Activated CD8-positive, alpha-beta memory T cell treated with anti-CD3 and anti-CD28 coated beads, Interleukin-2, amount 10 ng/mL, durations not matched to agents 7 days and 5 days (primary cell): ENCODE measurements at places on chromosomes 12 and 14. TPM values are rescaled to one million over a fixed set of nuclear protein-coding genes. Genes with fewer than 3 reads are reported as not detected.

TNFAIP2 gene
- 2.1 TPM for total RNA-seq

ANGEL1 gene
- 14.6 TPM for total RNA-seq

BHLHE41 gene
- total RNA-seq = not detected

TAS2R20 gene
- 1.5 TPM for total RNA-seq

CLEC4D gene
- not detected for total RNA-seq
